ENCODE measurements at places on chromosomes 5 and 9.
A peak's percentile ranks its signal among the peaks of the same experiment; 100 is the strongest.

DNA sequence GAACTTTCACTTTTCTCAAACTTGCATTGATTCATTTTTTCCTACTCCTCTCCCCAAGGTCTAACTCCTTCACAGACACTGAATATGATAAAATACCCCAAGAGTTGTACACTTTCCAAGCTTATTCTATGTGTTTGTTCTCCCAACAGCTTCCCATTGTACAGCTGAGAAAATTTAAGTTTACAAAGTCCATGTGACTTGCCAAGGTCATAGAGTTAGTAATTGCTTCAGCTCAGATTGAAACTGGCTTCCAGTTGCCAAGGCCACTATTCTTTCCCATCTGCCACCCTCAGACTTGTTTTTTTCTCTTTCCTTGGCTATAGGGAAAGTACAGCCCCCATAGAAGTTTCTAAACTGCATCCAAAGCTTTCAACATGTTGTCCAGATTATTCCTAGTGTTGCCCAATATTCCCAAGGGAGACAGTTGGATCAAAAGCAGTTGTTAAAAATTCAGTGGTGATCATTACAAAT lies 34.8 kb downstream of the TNFSF8 start:
- DNase-seq, result no peak

DNA sequence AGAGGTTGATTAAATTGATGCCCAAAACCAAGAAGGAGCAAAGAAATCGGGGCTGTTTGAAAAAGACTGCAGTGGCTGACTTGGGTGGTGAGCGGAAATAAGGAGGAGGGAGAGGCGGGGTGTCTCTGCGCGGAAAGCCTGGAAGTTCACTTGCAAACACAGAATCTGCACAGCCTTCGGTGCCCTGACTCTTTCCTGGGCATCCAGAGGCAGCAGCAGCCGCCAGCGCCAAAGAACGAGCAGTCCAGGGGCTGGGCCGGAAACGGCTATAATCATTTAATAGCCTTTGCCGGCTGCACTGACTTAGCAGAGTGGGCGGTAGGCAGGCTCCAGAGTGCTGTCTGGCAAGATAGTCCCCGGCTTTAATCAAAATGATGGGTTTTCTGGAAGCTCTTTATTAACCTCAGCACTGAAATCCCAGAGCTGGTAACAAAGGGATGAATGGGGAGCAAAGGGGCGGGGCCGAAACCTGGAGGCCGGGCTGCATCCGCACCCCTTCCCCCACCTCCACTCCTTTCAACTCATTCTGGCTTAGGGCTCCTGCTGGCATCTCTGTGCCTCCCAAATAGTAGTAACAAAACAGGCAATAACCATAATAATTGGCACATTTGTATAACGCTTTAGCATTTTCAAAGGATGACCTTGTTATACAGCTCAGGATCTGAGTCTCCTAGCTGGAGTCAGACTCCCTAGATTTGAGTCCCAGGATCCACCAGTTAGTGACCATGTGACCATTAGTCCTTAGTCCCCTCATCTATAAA lies 35.7 kb downstream of the PCDHAC2 start:
- no peak for DNase-seq

DNA sequence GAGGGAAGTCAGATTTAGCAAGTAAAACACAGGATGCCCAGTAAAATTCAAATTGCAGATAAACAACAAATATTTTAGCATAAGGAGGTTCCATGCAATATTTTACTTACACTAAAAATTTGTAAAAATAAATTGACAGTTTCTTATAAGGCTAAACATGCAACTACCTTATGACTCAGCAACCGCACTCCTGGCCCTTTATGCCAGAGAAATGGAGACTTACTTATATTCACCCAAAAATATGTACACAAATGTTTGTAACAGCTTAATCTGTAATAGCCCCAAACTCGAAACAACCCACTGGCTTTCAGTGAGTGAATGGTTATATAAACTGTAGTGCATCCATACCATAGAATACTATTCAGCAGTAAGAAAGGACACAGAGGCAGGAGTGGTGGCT lies 28.6 kb upstream of the TRIM14 start:
- DNase-seq, result no peak

GRCh38 chr5:150641006-150641570 lies 628 bp downstream of the SYNPO start:
- no peak for DNase-seq

- peak; percentile 58 for DNase-seq
These were observed at the start of gene RGS3 for GRCh38 chr9:113463418-113464285. Gene RGS3 (plus strand): TSS chr9:113463727. CDS start chr9:113463803, 76 bp downstream.

DNA sequence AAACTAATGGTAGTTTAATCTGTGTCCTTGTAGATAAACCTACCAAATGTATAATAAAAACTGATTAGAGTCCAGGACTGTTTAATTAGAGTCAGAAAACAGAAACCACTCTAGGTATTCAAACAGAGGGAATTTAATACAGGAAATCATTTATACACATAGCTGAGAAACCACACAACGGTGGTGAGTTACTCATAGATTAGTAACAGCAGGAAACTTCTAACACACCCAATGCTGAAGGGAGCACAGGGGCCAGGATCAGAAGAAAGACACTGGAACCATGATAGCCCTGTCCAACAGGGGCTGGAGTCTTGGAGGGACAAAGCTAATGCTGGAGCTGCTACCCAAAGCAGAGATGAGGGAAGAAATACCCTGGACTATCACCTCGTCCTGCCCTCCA lies 321.0 kb downstream of the ACTL7B start:
- no peak for DNase-seq

DNA sequence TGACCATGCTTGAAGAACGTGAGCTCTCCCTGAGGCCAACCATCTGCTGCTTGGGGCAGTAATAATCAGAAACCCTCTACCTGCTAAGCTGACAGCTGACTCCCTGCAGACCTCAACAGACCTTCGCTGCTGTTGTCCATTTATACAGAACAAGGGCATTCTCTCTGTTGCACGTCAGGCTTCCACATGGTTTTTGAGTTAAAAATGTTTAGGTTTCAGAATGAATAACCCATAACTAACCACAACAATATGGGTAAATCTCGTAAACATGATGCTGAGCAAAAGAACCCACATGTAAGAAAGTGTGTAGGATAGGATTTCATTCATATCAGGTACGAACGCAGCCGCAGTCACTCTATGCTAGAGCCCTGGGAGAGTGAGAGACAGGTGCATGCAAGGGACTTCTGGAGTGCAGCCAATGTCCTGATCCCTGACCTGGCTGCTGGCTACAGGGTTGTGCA lies 348.5 kb downstream of the MED10 start:
- no peak for DNase-seq

- no peak for DNase-seq
These were observed 37.4 kb upstream of the SSBP2 start for GRCh38 chr5:81788329-81788728.

- peak; percentile 31 for DNase-seq
These were observed at the start of gene AHRR for GRCh38 chr5:321230-321725. Gene AHRR (plus strand): TSS chr5:321714. CDS start chr5:343903, 22,189 bp downstream.

- no peak for DNase-seq
These were observed 13.0 kb upstream of the CYFIP2 start for GRCh38 chr5:157252711-157253465.

GRCh38 chr9:17588395-17588794 lies 9.5 kb downstream of the SH3GL2 start:
- DNase-seq, result no peak

DNA sequence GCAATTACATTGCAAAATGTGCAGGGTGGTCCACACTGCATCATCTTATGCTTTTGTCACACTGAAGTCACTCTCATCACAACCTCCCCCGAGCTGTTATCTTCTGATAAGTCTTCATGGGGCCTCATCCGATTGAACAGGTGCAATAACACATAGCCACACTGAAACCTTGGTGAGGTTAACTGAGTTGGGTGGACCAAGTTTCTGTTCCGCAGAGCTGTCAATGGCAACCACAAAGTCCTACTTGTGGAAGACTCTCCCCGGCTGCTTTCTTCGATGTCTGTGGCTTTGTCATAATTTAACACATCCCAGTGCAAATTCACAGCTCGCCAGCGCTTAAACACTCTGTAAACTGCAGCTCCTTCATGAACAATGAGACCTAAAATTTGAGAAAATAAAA lies 112.2 kb downstream of the MARCHF11 start:
- DNase-seq, result no peak

GRCh38 chr5:169350759-169351240 lies 49.9 kb upstream of the SLIT3 start:
- DNase-seq, result no peak

DNA sequence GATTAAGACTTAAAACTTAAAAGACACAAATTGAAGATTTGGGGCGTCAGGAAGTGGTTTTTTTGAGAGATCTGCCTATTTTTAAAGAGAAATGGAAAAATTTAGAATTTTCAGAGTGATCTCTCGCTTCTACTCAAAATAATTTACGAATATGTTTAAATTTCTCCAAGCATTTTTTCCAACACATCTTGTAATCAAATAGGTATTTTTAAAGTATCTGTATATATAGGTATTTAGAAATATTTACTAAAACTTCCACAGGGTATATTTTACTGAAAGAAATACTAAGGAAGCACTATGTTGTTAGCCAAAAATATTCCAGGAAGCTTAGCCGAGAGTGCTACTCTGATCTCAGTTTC lies 9.8 kb upstream of the PCDHB1 start:
- no peak for DNase-seq

- no peak for DNase-seq
These were observed 223.5 kb upstream of the DAB2 start for GRCh38 chr5:39648085-39648847.

- DNase-seq, result no peak
These were observed 167.5 kb upstream of the DMRT1 start for GRCh38 chr9:673966-674526.

DNA sequence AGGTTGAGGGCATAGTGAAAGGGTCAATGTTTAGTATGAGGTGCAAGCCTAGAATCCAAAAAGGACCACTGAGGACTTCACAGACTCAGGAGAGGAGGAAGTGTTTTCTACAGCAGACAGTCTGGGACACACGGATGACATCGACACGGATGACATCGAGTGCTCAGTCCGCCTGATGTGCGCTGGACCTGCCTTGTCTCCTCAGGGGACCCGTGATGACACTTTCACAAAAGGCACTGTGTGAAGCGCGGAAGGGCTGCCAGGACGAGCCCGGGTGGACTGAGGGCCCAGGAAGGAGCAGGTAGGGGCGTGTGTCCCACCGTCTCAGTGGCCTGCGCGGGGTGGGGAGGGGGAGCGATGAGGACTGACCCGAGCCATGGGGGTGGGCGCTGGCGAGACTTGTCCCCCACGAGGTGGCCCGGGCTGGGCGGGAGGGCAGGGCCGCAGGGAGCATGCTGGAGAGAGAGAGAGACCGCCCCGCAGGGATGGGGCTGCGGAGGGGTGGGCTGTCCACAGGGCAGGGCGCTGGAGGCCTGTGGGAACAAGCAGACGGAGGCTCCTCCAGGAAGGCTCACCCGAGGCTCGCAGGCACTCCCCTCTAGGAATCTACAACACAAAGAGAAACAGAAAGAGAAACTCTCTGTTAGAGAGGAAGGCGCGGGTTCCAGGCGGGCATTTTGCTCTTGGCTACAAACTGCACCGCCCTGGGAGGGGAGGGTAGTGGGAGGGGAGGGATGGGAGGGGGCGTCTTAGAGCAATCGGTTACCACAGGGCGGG lies 54.9 kb downstream of the USP20 start:
- DNase-seq, result no peak

GRCh38 chr9:97749928-97750327 lies 52.8 kb upstream of the XPA start:
- DNase-seq, result no peak

- no peak for DNase-seq
These were observed 15.7 kb upstream of the CEP120 start for GRCh38 chr5:123438902-123439301.

GRCh38 chr5:107796797-107797196 lies 126.1 kb upstream of the EFNA5 start:
- DNase-seq, result no peak

DNA sequence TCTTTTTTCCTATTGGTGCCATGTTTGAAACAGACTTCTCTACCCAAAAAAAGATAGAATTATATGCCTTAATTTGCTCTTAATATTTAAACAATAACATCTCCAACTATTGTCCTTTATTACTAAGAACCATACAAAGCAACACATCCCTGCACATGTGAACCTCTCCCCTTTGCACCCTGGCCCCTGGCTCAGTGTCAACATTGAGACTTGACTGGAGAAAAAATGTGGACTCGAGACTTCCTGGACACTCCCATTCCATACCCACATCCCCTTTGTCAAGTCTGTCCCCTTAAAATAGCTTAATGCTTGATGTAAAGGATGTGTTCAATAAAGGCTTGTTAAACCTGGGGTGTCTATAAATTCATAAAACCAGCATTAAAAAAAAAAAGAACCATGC lies 53.2 kb downstream of the TTC39B start:
- no peak for DNase-seq

- peak; percentile 51 for DNase-seq
These were observed 48.7 kb downstream of the FBXW11 start for GRCh38 chr5:171957591-171958251.

DNA sequence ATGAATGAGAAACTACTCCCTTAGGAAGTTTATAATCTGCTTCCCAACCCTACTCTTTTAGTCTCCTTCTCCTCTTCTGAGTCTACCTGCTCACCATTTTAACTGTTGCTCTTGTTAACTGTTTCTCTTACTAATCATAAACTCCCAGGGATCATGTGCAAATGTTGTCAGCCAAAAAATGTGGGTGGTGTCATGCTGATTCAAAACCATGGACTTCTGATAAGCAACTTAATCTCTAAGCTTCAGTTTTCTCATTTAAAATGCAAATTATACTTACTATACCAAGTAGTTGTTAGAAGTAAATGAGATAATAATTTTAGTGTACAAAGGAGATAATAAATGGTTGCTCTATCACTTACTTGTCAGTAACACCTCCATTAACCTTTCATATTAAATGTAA lies 45.9 kb upstream of the TLX3 start:
- DNase-seq, result no peak

- no peak for DNase-seq
These were observed 16.7 kb upstream of the TRPC7 start for GRCh38 chr5:136382071-136382470.

GRCh38 chr5:33460210-33460609 lies 19.4 kb downstream of the TARS1 start:
- DNase-seq, result no peak

DNA sequence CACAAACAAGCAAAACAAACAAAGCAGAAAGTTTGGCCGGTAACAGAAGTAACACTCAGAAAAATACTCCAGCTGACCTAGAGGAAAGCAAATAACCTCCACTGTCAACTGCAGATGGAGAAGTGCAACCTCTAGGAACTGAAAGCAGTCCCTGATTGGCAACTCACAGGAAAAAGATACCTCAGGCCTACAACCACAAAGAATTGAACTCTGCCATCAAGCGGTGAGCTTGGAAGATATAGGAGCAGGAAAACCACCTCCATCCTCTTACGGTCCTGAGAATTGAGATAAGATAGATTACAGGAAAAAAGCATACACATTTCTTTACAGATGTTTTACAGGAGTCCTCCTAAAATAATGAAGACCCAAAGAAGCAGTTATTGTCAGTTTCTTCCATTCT lies 184.5 kb downstream of the PDZD2 start:
- no peak for DNase-seq
